ENCODE measurements at places on chromosomes 6 and 20. TPM values are rescaled to one million over a fixed set of nuclear protein-coding genes. Genes with fewer than 3 reads are reported as not detected.

Gene MATN4
- total RNA-seq = not detected

Gene CYP39A1
- 0.17 TPM for total RNA-seq

Gene TMC2
- not detected for total RNA-seq

Gene DNAH8
- not detected for total RNA-seq

Gene DEFB119
- not detected for total RNA-seq

Gene LPIN3
- total RNA-seq = 5.9 TPM

Gene GRIK2
- 95.5 TPM for total RNA-seq

Gene NR2E1
- not detected for total RNA-seq

Gene MTRF1L
- total RNA-seq = 31.4 TPM

Gene CARMIL1
- total RNA-seq = 4.8 TPM

Gene SSTR4
- not detected for total RNA-seq

Gene XKR7
- 284 TPM for total RNA-seq

Gene ELMO2
- total RNA-seq = 60.3 TPM

Gene POM121L2
- total RNA-seq = not detected

Gene ENPP4
- total RNA-seq = 3.1 TPM

Gene ZC2HC1B
- not detected for total RNA-seq

Gene TBCC
- 35.2 TPM for total RNA-seq

Gene MRPL18
- 45.4 TPM for total RNA-seq

Gene LPA
- total RNA-seq = 1.9 TPM

Gene OPRL1
- total RNA-seq = 2.9 TPM

Gene BTNL2
- not detected for total RNA-seq

Gene ZNF391
- 8.3 TPM for total RNA-seq

Gene GLO1
- 51.6 TPM for total RNA-seq

Gene STMND1
- not detected for total RNA-seq

Gene SGK2
- total RNA-seq = 0.56 TPM

Gene TRERF1
- 12.8 TPM for total RNA-seq

All from glutamatergic neuron (in vitro differentiated cells).